ENCODE measurements at places on chromosomes 6 and 20.

- DNase-seq: no peak
Measured at GRCh38 chr6:154258064-154258757, 98.4 kb downstream of the IPCEF1 start.

DNA sequence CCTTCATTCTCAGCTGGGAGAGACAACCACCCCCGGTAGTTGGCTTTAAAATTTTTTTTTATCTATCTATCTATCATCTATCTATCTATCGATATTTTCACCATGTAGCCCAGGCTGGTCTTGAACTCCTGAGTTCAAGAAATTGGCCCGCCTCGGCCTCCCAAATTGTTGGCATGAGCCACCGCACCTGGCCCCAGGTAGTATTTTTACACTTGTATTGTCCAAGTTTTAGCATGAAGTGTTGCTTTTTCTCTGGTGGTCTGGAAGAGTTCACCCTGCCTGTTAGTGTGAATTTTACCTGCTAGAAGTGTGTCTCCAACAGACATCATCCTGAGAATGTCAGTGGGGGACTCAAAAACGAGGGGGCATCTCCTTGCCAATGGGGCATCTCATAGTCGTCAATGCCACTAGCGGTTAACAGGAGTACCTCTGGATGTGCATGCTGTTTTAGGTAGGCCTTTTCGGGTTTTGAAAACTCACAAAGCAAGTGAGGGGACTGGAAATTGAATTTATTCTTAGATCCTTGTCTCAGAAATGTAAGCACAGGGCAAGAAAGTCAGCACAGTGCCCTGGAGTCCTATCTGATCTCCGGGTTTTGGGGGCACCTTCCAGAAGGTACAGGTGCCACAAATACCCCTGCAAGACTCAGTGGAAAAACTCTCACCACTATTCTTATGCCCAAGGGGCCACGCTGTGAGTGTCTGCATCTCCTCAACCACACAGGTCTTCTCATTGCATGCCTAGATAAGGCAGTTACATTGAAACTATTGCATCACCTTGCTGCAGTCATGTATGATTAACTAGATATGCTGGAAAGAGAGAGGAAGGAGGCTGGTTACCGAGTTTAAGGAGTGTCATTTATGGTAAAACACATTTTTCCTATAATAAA is 37.1 kb downstream of the TNFAIP3 start:
- no peak for DNase-seq

- DNase-seq: no peak
Measured at GRCh38 chr6:90440586-90441283, 144.1 kb upstream of the BACH2 start.

- DNase-seq: no peak
Measured at GRCh38 chr6:155417454-155417853, 38.2 kb downstream of the NOX3 start.

GRCh38 chr6:164531736-164532135 is 777.7 kb downstream of the C6orf118 start:
- no peak for DNase-seq

GRCh38 chr6:157832250-157832967 is 9.4 kb downstream of the SNX9 start:
- DNase-seq: no peak

GRCh38 chr20:36463212-36464061 is 77.9 kb upstream of the MYL9 start:
- no peak for DNase-seq

DNA sequence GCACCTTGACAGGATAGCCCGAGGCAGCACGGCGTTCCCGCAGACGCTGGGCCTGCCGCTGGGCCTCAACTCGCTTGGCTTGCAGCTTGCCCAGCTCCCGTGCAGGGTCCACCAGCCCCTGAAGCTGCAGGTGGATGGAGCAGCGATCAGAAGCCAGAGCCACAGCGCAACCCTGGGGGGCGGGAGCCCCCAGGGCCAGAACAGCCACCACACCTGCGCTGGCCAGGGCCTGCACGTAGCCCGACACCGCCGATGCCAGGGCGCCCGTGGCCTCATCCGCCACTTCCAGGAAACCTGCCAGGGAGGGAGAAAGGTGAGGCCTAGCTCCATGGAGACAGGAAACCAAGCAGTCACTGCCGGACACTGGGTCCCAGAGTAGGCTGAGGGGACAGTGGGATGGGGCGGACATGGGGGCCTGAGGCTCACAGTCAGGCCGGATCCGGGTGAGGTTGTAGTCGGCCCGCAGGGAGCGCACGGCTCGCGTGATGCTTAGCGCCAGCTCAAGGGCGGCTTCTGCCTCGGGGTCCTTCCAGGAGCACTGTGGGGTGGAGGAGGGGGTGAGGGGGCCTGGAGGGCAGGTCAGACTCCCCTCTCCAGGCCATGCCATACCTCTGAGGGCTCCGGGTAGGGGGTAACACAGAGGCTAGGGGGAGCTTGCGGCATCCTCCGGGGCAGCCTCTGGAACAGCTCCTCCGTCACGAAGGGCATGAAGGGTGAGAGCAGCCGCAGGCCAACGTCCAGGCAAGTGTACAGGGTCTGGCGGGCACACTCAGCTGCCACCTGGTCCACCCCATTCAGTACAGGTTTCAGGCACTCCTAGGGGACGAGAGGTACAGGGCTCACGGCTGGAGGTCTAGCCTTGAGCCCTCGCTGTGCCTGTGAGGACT is 2.1 kb upstream of the VWA7 start:
- DNase-seq: no peak

DNA sequence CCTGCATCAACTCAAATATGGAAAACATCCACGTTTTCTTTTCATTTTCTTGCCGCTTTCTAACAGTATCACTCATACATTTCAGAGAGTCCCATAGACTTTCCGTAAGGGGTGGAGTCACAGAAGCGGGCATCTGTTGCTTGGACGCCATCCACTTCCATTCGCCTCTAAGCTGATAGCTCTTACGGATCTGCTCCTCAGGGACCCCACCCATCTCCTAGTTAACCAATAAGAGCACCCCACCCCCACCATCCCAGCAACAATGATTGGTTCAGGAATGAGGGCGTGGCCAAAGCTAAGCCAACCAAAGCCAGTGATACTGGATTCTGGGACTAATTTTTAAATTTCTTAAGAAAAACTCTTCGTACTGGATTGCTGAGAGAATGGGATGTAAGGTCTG is 42.4 kb downstream of the SLC2A10 start:
- DNase-seq: no peak

DNA sequence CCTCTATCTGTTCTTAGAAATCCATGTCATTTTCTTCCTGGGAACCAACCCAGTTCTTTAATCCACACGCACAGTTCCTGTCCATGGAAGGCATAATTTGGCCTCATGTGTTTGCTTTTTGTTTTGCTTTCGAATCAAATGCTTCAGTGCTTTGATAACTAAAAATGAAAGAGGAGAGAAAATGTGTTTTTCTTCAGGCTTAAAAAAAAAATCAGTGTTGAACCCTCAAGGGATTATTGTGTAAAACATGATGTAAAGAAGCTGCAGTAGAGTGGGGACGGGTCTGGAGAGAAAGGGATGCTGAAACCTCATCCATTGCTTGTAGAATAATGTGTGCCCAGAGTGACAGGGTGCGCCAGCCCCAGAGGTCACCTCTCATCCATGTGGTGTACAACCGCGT is 197.5 kb upstream of the JARID2 start:
- DNase-seq: no peak

- no peak for DNase-seq
Measured at GRCh38 chr6:56482525-56482924, 160.2 kb downstream of the DST start.

- no peak for DNase-seq
Measured at GRCh38 chr6:27837625-27838057, 74.6 kb downstream of the OR2B2 start.

GRCh38 chr6:22444330-22444729 is 125.0 kb upstream of the HDGFL1 start:
- DNase-seq: no peak

GRCh38 chr6:43933148-43933885 is 163.3 kb downstream of the VEGFA start:
- no peak for DNase-seq

DNA sequence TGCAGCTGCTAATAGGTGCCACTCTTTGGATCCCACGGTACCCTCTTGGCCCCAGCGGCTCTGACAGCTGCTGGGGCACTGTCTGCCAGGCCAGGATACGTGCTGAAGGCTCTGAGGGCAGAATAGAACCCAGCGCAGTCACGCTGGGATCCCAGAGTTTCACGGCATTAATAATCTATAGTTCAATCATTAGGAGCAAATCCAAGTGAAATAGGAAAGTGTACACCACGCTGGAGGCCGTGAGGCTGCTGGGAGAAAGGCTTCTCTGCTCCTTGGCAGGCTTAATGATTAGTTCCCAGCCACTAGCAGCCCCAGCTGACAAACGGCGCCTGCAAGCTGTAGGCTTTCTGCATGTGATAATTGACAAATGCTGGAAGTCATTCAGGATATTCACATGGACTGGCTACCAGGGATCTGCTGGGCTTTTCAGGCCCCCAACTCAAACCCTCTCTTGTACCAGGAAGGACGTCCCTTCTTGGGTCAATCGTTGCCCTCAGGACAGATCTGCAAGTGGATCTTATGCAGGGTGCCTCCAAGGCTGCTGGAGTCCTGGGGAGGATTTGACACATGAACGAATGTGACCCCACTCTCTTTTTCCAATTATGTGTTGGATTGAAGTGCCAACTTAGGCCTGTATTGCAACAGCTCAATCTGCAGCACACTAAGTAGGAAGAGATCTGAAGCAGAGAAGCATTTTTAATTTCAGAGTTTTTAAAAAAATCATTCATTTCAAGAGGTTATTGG is 50.1 kb upstream of the INSM1 start:
- DNase-seq: no peak

GRCh38 chr6:144651234-144651633 is 366.1 kb downstream of the UTRN start:
- no peak for DNase-seq

GRCh38 chr20:4082406-4083097 is 67.2 kb upstream of the RNF24 start:
- no peak for DNase-seq

- DNase-seq: peak; percentile 6
Measured at GRCh38 chr6:134065706-134066105, 13.3 kb upstream of the SLC2A12 start.

DNA sequence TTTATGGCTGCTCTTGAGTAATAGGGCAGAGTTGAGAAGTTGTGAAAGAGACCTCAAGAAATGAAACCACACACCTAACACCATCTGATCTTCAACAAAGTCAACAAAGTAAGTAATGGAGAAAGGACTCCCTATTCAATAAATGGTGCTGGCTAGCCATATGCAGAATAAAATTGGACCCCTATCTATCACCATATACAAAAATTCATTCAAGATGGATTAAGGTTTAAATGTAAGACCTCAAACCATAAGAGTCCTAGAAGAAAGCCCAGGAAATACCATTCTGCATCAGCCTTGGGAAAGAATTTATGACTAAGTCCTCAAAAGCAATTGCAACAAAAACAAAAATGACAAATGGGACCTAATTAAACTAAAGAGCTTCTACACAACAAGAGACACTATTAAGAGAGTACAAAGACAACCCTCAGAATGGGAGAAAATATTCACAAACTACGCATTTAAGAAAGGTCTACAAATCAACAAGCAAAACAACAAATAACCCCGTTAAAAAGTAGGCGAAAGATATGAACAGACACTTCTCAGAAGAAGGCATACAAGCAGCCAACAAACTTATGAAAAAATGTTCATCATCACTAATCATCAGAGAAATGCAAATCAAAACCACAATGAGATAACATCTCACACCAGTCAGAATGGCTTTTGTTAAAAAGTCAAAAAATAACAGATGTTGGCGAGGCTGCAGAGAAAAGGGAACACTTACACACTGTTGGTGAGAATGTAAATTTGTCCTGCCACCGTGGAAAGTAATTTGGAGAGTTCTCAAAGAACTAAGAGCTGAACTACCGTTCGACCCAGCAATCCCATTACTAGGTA is 4.0 kb downstream of the MAP3K5 start:
- DNase-seq: no peak

DNA sequence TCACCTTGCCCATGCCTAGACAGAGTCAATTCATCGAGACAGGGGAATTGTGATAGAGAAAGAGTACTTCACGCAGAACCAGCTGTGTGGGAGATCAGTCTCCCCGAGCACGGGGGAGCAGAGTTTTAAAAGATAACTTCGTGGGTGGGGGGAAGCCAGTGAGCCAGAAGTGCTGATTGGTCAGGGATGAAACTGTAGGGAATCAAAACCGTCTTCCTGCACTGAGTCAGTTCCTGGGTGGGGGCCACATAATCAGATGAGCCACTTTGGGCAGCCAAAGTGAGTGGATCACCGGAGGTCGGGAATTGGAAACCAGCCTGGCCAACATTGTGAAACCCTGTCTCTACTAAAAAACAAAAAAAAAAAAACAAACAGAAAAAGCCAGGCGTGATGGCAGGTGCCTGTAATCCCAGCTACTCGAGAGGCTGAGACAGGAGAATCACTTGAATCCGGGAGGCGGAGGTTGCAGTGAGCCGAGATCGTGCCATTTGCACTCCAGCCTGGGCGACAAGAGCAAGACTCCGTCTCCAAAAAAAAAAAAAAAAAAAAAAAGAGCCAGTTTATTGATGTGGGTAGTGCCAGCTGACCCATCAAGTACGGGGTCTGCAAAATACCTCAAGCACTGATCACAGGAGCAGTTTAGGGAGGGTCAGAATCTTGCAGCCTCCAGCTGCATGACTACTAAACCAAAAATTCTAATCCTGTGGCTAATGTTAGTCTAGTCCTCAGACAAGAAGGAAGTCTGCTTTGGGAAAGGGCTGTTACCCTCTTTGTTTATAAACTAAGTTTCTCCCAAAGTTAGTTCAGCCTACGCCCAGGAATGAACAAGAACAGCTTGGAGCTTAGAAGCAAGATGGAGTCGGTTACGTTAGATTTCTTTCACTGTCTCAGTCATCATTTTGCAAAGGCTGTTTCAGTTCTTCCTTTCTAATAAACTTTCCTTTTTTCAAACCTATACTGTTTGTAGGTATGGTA is 3.9 kb upstream of the TRIM39 start:
- DNase-seq: no peak

- DNase-seq: no peak
Measured at GRCh38 chr6:63149730-63150129, 61.5 kb upstream of the FKBP1C start.
